Pons (tissue), 1 donor: ENCODE measurements at places on chromosomes 12 and 14.

DNA sequence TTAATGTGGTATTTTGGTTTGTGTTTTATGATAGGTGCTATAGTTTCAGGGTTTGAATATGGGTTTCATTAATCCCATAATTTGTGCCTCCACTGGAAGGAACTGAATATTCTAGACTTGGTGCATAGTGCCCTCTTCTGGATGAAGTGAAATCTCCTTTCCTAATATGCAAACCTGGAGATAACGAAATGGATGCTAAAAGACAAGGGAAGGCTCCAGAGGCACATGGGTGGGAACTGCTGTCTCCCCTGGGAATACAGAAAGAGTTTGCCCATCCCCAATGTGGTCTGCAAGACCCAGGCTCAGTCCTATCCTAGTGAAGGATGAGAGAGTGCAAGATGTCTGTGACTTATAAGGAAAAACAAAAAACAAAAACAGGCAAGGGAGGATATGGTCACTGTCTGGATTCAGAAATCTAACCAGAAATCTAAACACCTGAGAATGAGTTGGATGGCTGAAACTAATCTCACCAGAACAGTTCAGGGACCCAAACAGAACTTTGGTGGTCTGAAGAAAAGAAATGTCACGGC, 142.3 kb upstream of the TMPO start:
- peak; percentile 61 for DNase-seq

DNA sequence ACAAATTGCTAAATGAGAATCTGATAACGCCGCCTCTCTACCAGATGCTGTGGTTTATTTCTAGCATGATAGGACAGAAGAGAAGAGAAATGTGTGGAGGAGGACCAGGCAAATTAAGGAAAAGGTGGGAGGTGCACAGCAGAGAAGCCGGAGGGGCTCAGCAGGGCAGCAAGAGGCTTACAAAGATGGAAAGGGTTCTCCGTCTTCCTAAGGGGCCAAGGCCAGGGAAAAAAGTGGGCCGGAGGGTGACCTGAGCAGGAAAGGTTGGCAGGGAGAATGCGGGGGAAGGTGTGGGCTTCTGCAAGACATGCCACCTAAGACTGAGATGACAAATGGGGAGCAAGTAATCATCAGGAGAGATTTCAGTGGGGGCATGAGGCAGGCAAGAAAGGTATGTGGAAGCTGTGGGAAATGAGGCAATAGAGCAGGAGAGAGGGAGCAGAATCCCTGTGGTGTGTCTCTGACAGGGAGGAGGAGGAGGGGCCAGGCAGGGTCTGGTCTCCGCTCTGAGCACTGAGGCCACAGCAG, 18.7 kb downstream of the MANSC1 start:
- no peak for DNase-seq

DNA sequence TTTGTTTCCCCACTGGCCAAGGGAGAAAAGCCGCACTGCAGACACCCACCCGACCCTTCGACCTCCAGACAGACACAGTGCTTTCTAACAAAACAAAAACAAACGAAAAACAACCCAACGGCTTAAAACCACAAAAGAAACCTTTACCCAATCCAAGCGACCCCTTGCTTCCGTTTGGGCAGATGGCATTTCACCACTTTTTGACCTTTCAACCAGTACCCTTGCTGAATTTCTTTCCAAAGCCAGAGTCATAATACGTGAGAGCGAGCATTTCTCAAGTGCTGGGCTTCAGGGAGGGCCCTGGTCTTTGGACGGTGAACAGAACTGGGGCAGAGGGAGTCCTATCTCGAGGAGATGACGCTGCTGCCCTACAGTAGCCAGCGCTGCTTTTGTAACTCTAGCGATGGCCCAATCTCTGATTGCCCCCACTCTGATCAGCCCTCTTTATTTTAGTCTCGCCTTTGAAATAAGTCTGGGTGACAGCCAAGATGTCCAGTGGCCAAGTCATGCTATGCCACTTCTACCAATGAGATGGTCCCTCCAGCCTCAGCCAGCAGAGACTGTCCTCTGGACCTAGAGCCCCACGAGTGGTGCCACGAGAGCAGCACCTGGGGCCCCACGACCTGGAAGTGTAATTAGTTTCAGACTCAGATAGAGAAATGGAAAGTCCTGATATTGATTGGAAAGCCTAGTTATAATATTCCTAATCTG, 21.9 kb upstream of the ADIPOR2 start:
- DNase-seq: no peak

DNA sequence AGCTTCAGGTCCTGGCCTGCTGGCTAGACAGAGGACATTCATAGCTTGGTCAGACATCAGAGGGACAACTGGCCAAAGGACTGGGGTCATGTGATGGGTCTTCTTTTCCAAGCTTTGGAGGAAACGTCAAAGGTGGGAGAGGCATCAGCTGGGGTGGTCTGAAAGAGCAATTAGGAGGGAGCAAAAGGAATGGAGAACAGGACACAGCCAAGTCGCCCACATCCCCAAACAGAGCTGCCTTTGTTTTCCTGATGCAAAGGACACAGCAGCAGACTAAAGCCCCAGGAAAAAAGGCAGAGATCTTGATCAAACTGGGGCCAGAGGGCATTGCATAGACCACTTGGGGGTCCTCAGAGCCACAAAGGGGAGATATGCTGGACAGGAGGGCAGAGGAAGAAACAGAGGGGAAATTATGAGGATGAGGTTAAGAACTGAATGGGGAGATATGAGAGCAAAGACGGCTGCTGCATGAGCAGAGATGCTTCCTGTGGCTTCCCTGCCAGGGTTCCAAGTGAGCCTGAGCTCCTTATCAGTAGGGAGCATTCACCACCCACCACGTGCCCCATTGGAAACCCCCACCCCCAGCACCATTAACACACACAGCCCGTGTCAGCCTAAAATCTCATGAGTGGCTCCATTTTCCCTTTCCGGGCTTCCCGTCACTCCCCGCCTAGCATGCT, 62.4 kb downstream of the ANO2 start:
- DNase-seq: peak; percentile 3

DNA sequence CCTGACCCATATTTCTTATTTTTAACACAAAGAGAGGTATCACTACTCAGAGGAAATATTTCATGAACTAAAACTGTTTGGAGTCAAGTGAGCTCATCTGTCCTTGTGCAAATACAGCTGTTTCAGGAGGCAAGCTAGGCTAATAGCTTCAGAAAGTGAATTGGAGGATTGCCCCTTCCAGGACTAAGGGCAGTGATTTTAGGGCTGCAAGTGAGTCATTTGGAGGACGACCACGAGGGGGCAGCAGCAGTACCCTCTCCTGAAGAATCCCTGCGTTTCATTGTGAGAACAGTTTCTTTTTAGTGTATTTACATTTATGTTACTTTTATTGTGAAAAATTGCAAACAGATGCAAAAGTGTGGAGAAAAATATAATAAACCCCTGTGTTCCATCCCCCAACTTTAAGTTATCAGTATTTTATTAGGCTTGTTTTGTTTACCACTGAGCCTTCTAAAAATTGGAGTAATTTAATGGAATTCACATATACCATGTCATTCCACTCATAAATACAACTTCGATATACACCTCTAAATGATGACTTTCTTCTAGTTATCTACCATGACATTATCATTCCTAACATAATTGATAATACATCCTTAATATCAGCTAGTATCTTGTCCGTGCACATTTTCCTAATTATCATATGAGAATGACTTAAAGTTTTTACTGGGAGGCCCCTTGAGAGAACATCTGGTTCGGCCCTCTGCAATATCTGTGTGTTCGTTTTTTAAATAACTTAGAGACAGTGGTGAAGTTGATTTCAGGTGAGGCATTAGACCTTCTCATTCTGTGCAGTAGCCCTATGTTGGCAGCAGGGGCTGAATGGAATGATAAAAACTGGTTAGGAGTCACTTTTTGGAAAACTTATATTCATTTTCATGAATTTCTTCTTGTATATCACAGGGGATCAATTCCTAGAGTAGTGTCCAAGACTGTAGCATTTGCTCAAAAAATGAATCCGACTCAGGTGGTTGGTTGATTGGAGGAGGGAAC, 13.7 kb downstream of the FOXJ2 start:
- DNase-seq: peak; percentile 74

- no peak for DNase-seq
Observed at GRCh38 chr12:129409281-129409680, 494.5 kb downstream of the TMEM132D start.
